NCI-H524 treated with DMSO at 0.1 percent for 48 hours (cell line): ENCODE measurements at places on chromosomes 12 and 14.

GRCh38 chr12:71671816-71672215 lies 7.7 kb downstream of the THAP2 start:
- DNase-seq, result no peak

GRCh38 chr12:106288494-106289195 lies 13.9 kb upstream of the TCP11L2 start:
- no peak for DNase-seq

- no peak for DNase-seq
These were observed 254.3 kb downstream of the MSRB3 start for GRCh38 chr12:65532764-65533163.

DNA sequence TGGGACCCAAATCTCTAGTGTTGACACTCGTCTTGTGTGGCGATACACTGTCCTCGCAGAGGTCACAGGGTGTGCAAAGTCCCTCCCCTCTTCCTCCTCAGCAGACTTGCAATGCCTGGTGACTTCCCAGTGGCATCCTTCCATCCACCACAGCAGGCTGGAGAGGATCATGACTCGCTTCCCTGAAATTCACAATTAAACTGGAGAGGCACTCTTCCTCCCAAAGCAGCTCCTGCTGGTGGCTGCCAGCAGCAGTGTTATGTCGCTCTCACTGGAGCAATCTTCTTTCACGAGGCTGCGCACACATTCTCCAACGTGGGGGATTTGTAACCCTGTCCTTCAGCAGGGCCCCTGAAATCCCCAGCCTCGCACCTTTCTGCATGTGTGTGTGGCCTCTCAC lies 145.2 kb upstream of the TMCC3 start:
- no peak for DNase-seq

GRCh38 chr14:94177806-94178205 lies 3.7 kb downstream of the PPP4R4 start:
- DNase-seq, result no peak

GRCh38 chr12:106023039-106023438 lies 115.7 kb downstream of the NUAK1 start:
- DNase-seq, result no peak

GRCh38 chr12:10381928-10382628 lies 7.8 kb downstream of the KLRK1 start:
- DNase-seq, result no peak

DNA sequence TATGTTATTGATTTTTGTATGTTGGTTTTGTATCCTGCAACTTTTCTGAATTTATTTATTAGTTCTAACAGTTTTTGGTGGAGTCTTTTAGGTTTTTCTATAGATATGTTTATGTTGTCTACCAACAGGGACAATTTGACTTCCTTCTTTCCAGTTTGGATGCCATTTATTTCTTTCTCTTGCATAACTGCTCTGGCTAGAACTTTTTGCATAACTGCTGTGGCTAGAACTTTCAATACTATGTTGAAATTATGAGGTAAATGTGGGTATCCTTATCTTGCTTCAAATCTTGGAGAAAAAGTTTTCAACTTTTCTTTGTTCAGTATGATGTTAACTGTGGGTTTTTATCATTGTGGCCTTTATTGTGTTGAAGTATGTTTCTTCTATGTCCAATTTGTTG lies 39.9 kb upstream of the PLBD1 start:
- DNase-seq, result no peak

GRCh38 chr12:80107221-80107620 lies 7.9 kb downstream of the OTOGL start:
- no peak for DNase-seq

GRCh38 chr14:66992776-66993175 lies 196.5 kb upstream of the GARIN2 start:
- DNase-seq, result no peak

GRCh38 chr12:89787763-89788162 lies 79.1 kb upstream of the ATP2B1 start:
- DNase-seq, result no peak

DNA sequence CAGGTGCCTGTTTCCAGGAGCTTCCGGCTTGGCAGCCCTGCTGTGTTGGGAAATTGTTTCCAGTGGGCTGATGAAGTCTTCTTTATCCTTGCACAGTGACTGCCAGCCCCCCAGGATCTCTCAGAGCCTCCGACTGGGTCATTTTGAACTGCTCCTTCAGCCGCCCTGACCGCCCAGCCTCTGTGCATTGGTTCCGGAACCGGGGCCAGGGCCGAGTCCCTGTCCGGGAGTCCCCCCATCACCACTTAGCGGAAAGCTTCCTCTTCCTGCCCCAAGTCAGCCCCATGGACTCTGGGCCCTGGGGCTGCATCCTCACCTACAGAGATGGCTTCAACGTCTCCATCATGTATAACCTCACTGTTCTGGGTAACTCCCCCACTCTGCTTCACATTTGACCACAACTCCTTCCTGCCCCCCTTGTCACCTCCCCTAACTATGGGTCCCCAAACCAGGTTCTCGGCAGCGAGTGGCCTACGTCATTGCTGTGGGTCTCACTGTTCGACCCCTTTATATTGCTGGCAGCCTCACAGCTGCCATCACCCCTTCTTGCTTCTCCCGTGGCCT lies 2.3 kb downstream of the LAG3 start:
- DNase-seq, result no peak

DNA sequence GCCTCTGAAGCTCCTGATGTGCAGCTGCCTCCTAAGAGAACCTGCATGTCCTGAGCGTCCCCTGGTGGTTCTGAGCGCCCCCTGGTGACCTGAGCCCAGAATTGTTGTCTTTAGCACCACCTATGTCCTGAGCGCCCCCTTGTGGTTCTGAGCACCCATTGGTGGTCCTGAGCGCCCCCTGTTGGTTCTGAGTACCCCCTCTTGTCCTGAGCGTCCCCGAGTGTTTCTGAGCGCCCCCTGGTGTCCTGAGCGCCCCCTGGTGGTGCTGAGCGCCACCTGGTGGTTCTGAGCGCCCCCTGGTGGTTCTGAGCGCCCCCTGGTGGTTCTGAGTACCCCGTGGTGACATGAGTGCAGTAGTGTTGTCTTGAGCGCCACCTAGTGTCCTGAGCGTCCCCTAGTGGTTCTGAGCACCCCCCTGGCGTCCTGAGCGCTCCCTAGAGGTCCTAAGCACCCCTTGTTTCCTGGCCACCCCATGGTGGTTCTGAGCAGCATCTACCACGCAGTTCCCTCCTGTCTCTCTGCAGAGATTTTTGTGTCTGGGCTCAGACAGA lies 782.5 kb downstream of the TMEM121 start:
- DNase-seq, result no peak

GRCh38 chr12:24856541-24856940 lies 92.4 kb downstream of the BCAT1 start:
- no peak for DNase-seq

DNA sequence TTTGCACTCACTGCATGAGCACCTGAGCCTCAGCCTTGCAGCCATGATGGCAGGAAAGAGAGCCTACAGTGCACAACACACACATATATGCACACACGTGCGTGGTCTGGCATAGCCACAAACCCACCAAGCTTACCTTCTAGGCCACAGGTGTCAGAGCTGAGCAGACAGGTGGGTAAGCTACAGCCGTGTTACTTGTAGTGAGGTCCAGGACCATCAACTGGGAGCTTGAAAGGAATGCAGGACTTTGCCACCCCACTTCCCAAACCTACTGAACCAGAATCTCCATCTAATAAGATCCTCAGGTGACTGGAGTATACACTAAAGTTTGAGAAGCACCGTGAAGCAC lies 2.7 kb downstream of the ASIC1 start:
- no peak for DNase-seq

DNA sequence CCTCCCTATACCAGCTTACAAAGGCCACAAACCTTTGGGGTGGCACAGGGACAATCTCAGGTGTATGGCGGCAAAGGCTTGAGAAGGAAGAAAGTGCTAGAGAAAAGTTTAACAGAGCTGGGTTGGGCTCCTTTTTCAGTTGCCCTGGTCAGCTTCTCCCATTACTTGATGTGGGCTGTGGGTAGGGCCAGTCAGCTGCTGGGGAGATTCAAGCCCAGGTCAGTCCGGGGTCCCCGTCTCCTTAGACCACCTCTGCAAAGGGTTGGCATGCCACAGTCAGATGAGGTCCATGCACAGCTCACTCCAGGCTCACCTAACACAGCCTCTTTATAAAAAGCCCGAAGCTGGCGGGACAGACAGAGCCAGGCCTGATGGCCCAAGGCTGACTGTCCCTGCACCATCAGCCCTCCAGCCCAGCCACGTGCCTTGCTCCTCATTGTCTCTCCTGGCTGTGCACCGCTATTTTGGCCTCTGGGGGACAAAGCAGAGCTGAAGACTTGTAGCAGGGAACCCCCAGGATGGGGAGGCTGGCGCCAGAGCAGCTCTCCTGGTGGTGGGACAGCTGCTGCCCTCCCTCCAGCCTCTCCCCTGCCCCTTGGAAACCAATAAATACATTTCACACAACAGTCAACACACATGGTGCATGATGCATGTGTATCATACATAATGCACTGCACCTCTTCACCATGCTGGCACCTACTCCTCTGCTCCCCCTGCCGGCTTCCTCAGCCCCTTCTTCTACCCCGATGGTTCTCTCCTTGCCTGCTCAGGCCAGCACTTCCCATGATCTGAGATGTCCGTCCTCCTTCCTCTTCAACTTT lies 61.7 kb upstream of the DDX11 start:
- no peak for DNase-seq

- DNase-seq, result peak; percentile 57
These were observed 57.9 kb upstream of the DICER1 start for GRCh38 chr14:95215094-95215725.

- peak; percentile 95 for DNase-seq
These were observed 66.4 kb downstream of the OTOGL start for GRCh38 chr12:80165746-80166145.

DNA sequence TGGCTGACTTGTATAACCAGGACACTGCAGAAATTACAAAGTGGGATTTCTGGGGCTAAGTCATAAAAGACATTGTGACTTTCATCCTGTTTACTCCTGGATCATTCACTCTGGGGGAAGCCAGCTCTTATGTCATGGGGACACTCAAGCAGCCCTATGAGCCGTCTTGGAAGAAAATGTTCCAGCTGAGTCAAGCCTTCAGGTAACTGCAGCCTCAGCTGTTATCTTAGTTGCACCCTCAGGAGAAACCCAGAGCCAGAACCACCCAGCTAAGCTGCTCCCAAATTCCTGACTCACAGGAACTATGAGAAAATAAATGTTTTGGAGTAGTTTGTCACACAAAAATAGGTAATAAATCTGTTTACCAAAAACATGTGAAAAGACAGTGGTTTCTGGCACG lies 43.1 kb upstream of the GXYLT1 start:
- no peak for DNase-seq

- no peak for DNase-seq
These were observed 6.4 kb upstream of the EP400 start for GRCh38 chr12:131943389-131943788.

DNA sequence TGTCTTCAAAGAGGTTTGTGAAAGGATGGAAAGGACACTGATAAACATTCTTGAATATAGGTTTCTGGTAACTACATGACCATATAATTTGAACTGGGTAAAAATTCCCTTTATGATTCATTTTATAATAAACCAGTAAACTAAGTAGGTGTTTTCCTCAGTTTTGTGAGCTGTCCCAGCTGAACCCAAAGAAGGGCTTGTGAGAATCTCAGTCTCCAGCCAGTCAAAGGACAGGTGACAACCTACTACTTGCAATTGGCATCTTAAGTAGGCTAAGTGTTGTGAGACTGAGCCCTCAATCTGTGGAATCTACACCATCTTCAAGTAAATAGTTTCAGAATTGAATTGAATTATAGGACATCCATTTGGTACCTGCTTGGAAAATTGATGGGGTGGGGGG lies 75.2 kb downstream of the MYF5 start:
- DNase-seq, result no peak

DNA sequence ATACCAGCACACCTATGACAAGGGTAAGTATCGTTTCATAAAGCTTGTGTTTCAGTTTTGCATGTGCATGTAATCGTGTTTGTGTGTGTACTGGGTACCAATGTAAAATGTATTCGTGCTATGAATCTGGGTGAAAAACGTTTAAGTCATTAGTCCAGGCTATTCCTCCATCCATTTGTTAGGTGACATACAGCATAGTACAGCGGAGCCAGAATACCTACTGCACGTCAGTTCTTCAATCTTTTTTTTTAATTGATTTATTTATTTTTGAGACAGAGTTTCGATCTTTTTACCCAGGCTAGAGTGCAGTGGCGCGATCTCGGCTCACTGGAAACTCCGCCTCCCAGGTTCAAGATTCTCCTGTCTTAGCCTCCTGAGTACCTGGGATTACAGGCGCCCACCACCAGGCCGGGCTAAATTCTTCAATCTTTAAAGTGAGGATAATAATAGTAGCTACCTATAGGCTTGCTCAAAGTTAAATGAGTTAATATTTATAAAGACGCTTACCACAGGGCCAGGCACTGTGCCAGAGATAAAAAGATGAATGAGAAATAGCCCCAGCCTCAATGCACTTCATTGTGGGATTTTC lies 661 bp upstream of the RPS26 start:
- no peak for DNase-seq

GRCh38 chr12:124381456-124382296 lies 86.8 kb downstream of the RFLNA start:
- no peak for DNase-seq

DNA sequence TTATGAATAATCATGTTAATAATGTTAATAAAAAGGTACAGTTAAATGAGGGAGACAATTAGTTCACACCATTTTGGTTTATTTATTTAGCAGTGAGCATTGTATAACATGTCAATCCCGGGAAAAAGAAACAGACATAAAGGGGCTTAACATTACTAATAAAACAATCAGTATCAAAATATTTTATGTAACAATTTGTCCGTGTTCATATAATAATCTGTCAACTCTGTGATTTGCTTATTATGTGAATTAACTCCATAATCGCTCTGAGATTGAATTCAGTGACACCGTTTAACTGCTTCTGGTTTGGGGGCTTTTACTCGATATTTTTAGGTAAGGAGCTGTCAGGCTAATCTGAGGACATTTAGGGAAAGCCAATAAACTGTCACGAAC lies 95.8 kb upstream of the HMGA2 start:
- DNase-seq, result no peak

- DNase-seq, result no peak
These were observed 897 bp downstream of the SUDS3 start for GRCh38 chr12:118377021-118377883.

GRCh38 chr14:74846968-74847665 lies 28.8 kb downstream of the PROX2 start:
- no peak for DNase-seq

DNA sequence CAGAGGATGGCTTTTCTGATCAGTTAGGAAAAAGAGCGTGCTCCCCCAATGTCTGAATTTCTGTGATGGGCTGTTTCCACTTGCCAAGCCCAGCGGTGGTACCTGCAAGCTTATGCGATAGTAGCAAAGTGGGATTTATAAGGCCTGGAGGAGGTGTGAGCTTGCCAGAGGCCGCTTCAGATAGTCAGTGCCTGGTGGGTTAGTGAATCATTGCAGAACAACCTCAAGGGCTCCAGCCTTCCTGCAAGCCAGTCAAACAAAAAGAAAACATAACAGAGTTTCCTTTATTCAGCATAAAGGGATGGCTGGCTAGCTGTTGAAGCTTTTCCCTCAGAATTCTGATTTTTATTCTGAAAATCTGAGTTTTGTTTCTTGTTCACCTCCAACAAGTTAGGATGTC lies 7.6 kb upstream of the BMP4 start:
- no peak for DNase-seq

DNA sequence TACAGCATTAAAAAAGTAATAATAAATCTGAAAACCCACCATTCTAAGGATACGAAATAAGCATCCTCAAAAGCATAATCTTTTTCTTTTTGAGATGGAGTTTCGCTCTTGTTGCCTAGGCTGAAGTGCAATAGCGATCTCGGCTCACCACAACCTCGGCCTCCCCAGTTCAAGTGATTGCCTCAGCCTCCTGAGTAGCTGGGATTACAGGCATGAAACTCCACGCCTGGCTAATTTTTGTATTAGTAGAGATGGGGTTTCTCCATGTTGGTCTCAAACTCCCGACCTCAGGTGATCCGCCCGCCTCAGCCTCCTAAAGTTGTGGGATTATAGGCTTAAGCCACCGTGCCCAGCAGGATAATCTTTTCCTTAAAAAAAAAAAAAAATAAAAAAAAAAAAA lies 4.3 kb downstream of the CCNT1 start:
- DNase-seq, result no peak
